ENCODE measurements at places on chromosomes 6 and 20. TPM values are rescaled to one million over a fixed set of nuclear protein-coding genes. Genes with fewer than 3 reads are reported as not detected.

DNA sequence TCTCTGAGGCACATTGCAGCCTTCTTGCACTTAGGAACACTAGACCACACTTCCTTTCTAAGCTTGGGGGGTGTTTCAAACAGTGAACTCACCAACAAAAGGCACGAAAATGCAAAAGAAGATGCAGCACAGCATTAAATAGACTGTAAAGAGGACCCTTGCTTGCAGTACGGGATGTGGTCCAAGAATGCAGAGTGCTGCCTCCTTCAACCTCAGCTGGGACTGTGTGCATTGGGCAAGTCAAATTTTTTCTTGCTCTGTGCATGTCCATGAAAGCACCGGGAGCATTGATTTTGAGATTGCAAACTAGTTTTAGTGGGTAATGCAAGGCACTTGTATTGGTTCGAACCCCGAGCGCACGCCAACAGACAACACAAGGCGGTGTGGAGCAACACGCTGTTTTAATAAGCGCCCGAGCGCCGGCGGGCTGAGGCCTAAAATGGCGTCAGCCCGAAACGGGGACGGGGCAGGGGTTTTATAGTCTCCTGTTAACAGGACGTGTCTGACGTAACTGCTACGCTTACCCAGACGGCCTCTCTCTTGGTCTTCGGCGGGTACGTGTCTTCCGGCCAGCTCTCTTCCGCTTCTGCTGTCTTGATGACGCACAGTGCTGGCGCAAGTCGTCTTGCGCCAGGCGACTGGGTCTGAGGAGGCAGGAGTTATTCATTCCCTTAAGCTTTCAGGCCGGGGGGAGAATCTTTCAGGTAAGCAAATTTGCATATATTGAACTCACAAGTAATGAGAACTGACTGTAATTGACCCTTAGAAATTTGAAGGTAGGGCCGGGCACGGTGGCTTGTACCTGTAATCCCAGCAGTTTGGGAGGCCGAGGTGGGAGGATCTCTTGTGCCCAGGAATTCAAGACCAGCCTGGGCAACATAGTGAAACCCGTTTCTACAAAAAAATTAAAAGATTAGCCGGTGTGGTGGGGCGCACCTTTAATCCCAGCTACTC lies 18.7 kb upstream of the ZFP64 start:
- DNase-seq: no peak

LRP11 gene
- polyA plus RNA-seq: 13.3 TPM

DNA sequence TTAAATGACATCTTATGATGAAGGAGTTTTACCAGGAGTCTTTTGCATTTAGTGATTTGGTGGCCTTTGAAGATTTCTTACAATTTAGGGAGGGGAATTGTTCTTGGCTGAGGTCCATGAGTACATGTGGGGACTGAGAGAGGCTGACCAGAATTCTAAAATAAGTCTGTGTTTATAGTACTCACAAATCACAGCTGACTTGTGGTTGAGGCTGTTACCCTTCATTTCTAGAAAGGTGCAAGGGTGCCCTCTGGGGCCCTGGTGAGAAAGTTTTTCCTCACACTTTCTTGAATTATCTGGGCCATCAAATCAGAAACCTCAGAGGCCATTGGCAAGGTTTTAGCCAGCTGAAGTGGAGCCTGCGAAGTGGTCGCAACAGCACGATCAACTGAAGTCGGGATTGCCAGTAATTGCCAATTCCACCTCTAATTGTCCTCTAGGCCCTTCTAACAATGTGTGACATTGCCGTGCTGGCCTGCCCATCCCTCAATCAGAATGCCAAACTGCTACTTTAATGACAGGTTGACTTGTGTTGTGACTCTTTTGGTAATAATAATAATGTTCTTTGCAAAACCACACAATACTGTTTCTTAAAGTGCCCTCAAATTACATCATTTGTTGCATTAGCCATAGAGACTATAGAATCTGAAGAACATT lies 221.6 kb downstream of the OGFRL1 start:
- DNase-seq: peak; percentile 64

DNA sequence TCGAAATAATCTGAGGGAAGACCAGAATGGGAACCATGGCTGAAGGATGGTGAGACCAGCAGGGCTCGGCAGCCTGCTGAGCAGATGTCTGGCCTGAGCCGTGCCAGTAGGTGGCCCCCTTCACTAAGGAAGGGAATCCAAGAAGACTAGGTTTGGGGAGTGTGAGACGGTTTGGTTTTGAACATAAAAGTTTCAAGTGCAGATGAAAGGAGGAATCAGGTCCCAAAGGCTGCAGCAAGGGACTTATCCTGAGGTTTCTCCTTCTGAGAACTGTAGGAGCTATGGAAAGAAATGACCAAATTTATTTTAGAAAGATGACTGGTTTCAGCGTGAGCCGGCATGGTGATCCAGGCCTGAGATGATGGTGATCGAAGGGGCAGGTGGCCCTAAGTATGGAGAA lies 4.6 kb upstream of the OSER1 start:
- DNase-seq: peak; percentile 83

DNA sequence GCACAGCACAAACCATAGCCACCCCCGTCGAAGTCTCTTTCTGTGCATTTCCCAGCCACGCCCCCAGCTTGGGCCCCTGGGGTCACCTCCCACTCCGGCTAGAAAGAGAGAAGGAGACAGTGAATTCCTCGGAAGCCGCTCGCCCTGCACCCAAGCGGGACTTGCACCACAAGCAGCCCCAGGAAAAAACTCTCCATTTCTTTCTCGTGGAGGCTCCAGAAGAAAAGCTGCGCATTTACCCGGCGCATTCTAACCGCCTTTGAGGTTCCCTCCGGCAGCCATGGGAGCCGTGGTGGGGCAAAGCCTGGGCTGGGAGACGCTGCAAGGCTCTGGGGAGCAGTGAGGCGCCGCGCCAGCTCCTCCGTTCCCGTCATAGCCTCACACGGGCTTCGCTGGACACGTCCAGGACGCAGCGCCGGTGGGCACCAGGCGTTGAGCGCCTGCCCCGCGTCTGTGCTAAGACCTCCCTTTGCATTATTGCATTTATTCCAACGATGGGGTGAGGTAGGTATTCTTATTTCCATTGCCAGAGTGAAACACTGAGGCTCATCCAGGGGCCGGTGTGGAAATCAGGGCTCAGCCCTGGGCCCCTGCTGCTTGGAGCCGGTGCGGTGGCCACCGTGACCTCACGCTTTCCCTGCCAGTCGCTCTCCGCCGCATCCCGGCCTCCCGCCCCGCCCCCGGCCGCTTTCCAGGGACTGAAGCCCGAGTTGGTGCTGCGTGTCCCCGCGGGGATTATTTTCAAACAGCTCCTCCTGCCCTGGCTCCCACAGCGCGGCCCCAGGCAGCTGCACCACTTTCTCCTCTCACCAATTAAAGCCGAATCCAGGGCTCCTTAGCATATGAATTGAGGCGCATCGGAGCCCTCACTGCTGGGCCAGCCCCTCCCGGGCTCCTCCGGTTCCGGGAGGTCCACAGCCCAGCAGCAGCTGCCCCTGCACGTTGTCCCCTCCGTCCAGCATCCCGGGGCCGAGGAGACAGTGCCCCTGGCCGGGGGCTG lies 148.3 kb upstream of the AFDN start:
- DNase-seq: peak; percentile 61

GRIK2 gene
- not detected for polyA plus RNA-seq

PRRT1 gene
- polyA plus RNA-seq: 4.6 TPM

GABRR2 gene
- 0.82 TPM for polyA plus RNA-seq

All from aorta (tissue), 5 donors.